ENCODE measurements at places on chromosomes 4 and X.

DNA sequence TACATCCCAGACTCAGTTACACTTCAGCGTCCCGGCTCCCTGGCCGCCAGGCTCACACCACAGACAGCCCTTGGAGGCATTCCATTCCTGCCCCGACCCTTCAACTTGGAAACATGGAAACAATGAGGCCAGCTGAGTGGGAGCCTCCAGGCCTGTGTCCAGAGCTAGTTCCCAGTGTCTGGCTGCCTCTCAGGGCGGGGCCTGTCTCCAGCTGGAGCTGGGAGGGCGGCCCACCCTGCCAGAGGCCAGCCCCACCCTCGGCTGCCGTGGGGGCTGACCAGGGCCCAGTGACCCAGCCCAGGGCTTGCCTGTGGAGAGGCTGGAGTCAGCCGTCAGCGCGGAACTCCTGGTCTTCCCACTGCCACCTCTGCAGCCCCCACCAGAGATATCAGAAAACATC, 37.4 kb upstream of the SPON2 start:
- DNase-seq: no peak

DNA sequence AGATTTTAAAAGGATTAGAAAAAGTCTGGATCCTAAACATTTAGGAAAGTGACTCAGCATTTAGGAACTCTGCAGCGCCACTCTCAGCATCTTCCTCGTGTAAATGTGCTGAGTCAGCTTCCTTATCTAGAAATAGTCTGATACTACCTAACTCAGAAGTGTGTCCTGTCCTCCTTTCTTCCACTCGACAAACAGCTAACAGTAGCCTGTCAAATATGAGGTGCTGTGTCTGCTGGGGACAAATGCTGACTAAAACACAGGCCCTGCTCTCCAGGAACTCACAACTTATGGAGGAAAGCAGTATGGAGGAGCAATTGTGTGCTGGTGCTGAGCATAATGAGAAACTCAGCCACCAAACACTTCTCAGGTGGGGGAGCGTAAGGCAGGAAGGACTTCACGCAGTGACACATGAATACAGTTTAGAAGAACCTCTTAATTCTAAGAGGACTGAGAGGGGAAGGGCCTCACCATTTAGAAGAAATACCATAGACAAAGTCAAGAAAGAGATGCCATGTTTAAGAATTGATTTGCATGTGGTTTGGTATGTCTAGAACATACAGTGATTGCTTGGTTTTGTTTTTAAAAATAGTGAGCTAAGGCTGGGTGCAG, 125.3 kb downstream of the SOWAHB start:
- DNase-seq: no peak

- DNase-seq: no peak
These were observed 97.5 kb downstream of the TAB3 start for GRCh38 chrX:30791296-30792278.

- DNase-seq: no peak
These were observed 125.0 kb downstream of the AKAP4 start for GRCh38 chrX:50075630-50076339.

DNA sequence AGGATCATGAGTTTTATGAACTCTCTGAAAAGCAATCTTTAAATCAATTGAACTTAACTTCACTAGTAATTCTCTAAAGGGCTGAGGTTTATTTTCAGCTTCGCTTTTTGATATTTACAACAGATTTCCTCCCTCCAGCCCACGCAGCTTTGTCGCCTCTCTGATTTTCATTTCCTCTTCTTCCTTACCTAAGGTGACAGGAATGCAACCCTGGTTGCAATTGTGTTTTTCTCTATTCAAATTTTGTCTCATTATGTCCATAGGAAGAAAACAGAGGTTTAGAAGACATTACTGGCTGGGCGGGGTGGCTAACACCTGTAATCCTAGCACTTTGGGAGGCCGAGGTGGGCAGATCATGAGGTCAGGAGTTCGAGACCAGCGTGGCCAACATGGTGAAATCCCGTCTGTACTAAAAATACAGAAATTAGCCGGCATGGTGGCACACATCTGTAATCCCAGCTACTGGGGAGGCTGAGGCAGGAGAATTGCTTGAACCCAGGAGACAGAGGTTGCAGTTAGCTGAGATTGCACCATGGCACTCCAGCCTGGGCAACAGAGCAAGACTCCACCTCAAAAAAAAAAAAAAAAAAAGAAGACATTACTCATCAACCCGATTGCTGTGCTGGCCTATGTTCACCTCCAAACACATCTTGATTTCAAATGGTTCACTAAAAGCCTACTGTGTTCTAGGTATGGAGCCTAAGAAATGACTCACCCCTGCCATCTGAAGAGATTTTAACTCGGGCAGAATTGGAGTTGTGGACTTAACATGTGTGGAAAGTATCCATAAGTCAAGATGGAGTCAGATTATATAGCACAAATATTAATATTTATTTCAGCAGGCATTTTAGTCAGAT, 36.8 kb downstream of the VSIG4 start:
- DNase-seq: no peak
